ENCODE measurements at places on chromosomes 3 and 15.

GRCh38 chr3:186209810-186210752, 101.2 kb upstream of the ETV5 start:
- no peak for DNase-seq

- no peak for DNase-seq
Observed at GRCh38 chr15:55343168-55343567, 24.1 kb downstream of the PIGB start.

DNA sequence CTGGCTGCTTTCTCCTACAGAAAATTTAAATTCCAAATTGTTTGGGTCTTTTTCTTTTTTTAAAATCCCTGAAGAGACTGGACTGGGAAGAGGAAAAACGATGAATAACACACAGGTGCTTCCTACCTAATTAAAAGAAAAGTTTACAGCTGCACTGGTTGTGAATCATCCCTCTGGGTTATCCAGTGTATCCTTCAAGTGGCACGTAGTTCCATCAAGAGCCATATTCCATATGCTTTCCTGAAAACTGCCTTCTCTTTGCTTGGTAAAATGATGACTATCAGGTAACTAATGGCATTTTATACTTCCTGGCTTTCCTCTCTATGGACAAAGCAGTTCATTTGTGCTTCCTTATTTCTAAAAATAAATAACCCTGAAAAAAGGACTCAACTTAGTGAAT, 123.2 kb downstream of the MAGI1 start:
- no peak for DNase-seq

GRCh38 chr15:57398336-57398735, 22.0 kb downstream of the CGNL1 start:
- DNase-seq: no peak

- DNase-seq: no peak
Observed at GRCh38 chr3:161413127-161413854, 42.0 kb upstream of the SPTSSB start.

GRCh38 chr15:100598655-100599054, 3.3 kb downstream of the LINS1 start:
- DNase-seq: no peak

DNA sequence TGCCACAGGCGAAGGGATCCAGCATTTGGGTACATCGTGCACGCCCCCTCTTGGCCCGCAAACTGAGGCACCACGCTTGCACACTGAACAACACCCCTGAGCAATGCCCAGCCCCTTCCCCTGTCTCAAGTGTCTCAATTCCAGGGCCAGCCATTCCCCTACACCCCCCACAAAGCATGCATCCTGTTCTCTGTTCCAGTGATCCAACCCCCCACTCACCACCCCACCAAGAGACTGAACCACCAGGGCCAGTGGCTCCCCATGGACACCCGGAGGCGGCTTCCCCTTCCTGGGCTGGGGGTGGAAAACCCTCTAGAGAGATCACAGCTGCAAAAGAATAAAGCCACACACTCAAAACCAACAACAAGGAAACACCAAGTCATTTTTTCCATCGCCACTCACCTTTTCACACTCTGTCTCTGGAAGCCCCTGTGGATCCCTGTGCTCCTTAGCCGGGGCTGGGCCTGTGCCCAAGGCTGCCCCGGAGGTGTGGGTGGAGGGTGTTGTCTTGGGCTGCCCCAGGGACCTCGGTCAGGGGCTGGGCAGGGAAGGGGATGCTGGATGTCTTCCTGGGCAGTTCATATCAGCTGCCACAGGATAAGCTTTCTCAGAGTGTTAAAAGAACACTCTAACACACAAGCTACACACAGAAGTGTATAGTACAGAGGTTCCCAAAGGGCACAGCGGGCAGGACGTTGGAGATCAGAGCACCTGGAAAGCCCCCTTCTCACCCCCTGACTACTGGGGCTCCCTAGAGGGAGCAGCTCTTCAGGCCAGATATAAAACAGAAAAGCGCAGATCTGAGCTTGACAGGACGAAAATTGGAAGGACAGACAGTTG, 92.5 kb downstream of the CHSY1 start:
- no peak for DNase-seq

DNA sequence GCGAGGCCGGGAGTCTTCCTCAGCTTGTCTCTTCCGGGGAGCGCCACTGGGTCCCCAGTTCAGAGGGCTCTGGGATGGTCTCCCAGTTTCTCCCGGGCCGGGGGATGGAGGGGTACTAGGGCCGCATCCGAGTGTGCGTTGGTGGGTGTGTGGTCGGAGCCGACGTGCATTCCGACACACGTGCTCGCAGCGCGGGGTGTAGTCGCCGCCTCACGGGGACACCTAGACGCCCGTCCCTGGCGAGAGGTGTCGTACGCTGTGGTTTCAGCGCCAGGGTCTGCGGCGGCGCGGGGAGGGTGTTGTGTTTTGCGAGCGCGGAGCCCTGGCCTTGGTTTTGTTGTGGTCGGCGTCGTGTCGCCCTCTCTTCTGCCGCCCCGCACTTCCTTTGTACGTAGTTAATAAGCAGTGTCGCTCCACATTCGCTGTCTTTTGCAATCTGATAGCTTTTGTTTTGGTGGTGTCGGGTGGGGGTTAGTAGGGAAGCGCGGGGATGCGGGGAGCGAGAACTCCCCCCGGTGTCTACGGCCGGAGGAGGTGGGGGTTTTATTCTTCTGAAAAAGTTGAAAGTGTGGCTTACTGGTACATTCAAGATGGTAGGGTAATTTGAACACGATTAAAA, 2.2 kb downstream of the IGF1R start:
- DNase-seq: peak; percentile 44

DNA sequence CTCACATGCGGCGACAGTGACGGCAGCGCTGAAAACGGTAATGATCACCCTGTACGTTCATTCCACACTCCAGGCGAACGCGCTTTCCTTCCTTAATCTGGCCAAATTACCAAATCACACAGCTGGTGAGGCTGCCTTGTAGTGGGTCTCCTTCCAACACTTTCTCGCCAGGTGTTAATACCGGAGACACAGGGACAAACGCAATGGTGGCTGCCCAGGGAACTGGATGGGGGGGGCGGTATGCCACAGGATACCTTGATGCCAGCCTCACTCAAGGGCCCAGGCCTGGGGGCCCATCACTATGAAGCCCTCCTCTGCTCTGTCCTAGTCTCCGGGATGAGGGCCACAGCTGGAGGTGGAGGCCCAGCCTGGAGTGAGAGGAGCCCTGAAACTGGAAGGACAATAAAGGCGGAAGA, 1.4 kb upstream of the CAMK2N2 start:
- no peak for DNase-seq

DNA sequence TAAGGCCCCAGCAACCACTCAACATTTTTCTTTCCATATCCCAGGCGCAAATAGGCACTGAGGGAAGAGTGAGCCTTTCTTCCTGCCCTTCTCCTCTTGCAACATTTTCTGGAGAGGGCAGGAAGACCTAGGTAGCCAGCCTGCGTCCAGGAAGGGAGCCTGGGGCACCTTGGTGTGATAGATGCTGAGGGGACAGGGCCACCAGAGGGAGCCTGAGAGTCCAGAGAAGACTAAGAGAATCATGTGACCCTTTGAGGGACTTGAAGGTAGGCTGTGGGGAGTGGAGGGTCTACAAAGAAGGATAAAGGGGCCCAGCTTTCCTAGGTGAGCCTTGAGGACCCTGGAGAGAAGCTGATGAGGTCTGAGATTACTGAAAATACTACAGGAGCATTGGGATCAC, 346.6 kb downstream of the CNTN6 start:
- DNase-seq: no peak

- no peak for DNase-seq
Observed at GRCh38 chr3:194269610-194270145, 81.5 kb downstream of the CPN2 start.

GRCh38 chr3:60048447-60048848, 998.6 kb upstream of the CFAP20DC start:
- DNase-seq: no peak

DNA sequence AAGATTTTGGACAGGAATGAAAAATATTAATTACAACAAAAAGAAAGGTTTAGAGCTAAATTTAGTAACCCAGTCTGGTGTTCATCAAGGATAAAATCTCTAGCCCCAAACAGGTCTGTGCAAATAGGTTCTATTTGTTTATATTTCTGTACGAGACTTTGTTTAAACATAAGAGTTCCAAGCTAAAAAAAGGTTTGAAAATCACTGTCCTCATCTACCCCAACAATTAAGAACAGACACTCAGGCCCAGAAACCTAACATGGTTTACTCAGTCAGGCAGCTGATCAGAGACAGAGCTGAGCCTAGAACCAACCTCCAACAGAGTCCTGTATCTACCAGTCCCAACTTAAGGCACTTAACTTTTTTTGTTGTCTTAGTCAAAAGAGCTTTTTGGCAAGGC, 49.3 kb downstream of the SNX4 start:
- no peak for DNase-seq

- DNase-seq: no peak
Observed at GRCh38 chr3:127792541-127793292, 29.6 kb downstream of the MGLL start.

GRCh38 chr3:71395927-71396695, 187.4 kb downstream of the FOXP1 start:
- DNase-seq: no peak

- DNase-seq: no peak
Observed at GRCh38 chr3:139355476-139355875, 11.7 kb downstream of the MRPS22 start.

- DNase-seq: no peak
Observed at GRCh38 chr3:47011371-47011770, 31.9 kb downstream of the NBEAL2 start.

DNA sequence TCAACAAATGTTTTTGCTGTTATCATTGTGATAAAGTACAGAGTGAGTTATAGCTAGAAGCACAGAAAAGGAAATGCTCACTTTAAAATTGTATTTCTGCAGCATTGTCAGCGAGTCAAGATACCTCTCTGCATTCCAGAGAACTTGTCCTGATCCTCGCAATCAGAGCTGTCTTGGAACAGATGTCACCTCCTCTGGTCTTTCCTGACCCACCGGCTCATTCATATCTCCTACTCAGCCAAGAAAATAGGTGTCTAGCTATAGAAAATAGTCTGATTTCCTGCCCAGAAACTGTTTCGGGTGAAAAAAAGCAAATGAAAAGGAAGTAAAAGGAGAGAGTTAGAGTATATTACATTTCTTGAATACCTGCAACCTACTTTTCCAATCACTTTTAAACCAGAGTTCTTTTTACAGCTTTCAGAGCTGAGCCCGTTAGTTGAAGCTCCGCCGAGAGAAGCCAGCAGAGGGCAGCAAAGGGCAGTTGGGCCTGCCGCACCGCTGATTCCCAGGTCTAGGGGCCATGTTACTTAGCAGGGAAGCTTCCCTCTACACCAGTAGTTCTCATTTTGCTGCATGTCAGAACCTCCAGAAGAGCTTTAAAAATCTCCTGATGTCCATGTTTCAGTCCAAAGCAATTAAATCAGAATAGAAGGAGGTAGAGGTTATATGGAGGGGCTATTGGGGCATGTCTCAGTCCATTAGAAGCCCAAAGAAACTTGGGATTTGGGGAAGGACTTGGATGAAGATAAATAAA, 185.7 kb upstream of the THRB start:
- no peak for DNase-seq

DNA sequence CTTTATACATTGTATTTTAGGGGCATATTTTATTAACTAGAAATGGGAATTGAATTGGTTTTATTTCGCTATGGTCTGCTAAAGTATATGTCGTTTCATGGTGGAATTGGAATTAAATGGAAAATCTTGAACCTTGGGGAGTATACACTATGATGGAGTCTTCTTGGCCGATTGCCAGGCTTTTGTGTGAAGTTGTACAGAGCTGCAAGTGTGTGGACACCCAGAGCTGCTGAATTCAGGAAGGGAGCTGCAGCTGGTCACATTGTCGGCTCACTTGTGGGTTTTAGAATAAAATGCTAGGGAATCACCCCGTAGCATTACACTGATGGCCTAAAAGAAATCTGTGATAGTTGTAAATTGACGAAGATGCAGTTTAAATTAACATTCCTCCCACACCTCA, 35.1 kb downstream of the USP3 start:
- no peak for DNase-seq

DNA sequence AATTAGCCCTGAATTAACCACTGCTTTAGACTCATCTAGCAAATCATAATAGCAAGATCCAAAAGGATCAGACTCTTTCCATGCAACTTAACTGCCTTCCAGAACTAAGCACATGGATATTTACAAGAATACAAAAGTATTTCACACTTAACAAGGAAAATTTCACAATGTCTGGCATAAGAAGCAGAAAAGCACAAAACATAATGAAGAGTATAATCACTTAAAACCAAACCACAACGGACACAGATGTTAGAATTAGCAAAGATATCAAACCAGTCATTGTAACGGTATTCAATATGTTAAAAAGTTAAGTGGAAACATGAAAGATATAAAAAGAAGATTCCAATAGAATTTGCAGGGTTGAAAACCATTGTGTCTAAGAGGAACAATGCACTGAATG, 51.5 kb upstream of the COL6A6 start:
- DNase-seq: no peak

- DNase-seq: no peak
Observed at GRCh38 chr15:62306851-62307504, 141.9 kb upstream of the C2CD4B start.

DNA sequence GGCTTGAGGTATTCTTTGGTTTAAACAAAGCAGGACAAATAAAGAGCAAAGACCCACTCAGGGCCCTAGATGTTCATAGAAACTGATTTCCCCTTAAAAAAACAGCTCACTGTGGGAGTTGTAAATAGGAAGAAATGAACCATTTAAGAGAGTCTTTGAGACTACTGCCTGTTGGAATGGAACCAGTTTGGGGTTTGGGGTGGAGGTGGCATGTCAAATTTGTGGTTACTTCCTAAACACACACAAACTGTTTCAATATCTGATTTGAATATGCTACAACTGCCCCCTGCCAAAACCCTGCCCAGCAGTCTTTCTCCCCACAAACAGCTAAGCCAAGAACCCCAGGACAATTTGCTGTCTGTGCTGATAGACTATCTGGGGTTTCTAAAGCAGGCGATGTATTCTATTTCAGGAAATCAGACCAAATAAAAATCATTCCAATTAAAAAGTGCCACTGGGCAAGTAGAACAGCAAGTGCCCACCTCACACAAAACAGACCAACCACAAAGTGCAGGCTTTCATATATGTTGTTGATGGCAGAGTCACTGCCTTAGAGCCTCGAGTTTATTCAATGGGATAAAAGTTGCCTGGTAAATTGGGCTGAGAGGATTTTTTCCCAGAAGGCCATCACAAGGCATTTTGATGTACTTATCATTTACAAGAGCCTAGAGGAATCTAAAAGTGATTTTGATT, 293.9 kb upstream of the PROK2 start:
- no peak for DNase-seq

DNA sequence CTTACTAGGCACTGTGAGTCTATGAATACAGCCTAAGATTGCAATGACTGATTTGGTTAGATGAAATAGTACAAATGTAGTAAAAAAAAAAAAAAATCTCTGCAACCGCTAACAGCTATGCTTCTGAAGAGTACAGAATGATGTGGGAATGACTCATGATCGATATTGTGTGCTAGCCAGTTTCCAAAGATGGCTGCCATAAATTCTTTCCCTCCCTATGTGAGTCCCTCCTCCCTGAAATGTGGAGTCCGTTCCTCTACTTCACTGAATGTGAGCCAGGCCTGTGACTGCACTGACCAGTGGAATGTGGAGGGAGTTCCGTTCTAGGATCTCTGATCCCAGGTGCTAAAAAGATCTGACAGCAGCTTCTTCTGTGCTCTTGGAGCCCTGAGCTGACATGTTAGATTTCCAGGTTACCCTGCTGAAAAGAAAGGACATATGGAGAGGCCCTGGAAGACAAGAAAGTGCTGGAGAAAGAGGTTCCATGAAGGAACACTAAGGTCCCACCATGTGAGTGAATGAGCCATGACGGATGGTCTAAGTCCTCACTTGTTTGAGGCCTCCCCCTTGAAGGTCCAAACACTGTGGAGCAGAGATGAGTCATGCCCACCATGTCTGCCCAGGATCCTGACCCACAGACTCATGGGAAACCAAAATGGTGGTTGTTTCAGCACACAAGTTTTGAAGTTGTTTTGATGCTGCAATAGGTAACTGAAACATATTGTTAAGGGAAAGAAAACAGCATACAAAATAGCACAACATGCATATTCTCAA, 46.3 kb downstream of the DGKG start:
- no peak for DNase-seq
